ENCODE measurements at places on chromosomes 7 and 10. TPM values are rescaled to one million over a fixed set of nuclear protein-coding genes. Genes with fewer than 3 reads are reported as not detected.

The BTAF1 gene
- 42.6 TPM for total RNA-seq

The COL13A1 gene
- not detected for total RNA-seq

The SVOPL gene
- not detected for total RNA-seq

The SFRP5 gene
- total RNA-seq: not detected

The ADIRF gene
- not detected for total RNA-seq

The GPR158 gene
- total RNA-seq: not detected

The SFMBT2 gene
- total RNA-seq: 21.5 TPM

The ASAH2 gene
- total RNA-seq: 5.0 TPM

The GRM3 gene
- not detected for total RNA-seq

The CDK5 gene
- 10.0 TPM for total RNA-seq

The CACNA2D1 gene
- not detected for total RNA-seq

DNA sequence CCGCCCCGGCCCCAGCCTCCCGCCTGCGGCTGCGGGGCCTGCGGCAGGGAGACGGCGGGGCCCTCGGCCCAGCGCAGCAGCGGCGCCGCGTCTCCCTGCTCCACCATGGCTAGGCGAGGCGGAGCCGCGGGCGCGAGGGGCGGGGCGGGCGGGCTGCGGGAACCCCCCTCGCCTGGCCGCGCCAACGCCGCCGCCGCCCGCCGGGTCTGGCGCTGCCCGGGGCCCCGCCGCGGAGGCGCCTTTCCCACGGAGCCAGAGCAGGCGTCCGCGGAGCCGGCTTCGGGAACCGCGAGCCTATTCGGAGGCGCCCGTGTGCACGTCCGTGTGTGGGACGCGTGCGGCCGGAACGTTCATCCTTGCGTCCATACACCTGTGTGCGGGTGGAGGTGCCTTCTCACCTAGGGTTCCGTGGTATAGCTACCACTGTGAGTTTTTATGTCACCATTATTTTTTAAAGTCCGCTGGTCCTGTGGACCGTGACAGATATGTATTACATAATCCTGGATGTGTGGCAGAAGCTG, at the start of gene DENND11:
DENND11 (minus strand) TSS at position 120 of the 521 bp plus-strand sequence; CDS start at position 107, 13 bp downstream.
- H3K4me1 ChIP-seq: peaks cover 40% of the 10 kb centered on the region
- peak; percentile 46 for DNase-seq
- H3K4me3 ChIP-seq: peak within 1 kb of the TSS; percentile 76
- H3K36me3 ChIP-seq: peaks cover 3% of the 10 kb centered on the region
- H3K27me3 ChIP-seq: peaks cover 5% of the 10 kb centered on the region

DNA sequence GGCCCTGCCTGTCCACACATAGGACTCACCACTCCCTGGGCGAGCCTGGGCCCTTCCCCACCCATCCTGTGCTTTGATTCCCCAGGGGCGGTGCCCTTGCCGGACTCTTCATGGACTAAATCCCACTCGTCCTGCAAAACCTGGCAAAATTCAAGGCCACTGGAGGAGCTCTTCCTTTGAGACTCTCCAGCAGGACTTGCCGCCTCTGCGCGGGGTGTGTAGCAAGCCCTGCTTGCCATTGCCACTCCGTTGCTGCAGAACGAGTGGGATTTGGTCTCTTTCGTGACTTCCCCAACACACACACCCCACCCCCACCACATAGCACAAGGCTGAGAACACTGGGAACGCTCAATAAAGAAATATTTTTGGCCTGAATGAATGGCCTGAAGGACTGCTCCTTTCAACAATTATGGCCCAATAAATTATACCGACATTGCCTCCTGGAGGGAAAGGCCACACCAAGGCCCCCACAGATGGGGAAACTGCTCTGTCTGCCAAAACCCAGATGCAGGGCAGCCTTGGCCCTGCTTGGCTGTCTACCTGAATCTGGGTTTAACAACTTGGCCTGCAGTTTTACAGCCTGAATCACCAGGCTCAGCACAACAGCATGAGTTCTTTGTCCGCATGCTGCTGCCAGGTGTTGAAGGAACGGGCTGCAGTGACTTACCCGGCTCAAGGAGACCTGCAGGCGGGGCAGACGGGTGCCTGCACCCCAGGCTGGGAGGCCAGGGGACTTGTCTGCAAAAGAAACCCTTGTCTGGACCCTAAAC, 72.8 kb upstream of the KAT6B start:
- H3K27ac ChIP-seq: no peak overlapping the region
- H3K27me3 ChIP-seq: no peaks in the 10 kb centered on the region
- H3K4me1 ChIP-seq: no peaks in the 10 kb centered on the region
- H3K36me3 ChIP-seq: no peaks in the 10 kb centered on the region
- no peak overlapping the region for H3K4me3 ChIP-seq

DNA sequence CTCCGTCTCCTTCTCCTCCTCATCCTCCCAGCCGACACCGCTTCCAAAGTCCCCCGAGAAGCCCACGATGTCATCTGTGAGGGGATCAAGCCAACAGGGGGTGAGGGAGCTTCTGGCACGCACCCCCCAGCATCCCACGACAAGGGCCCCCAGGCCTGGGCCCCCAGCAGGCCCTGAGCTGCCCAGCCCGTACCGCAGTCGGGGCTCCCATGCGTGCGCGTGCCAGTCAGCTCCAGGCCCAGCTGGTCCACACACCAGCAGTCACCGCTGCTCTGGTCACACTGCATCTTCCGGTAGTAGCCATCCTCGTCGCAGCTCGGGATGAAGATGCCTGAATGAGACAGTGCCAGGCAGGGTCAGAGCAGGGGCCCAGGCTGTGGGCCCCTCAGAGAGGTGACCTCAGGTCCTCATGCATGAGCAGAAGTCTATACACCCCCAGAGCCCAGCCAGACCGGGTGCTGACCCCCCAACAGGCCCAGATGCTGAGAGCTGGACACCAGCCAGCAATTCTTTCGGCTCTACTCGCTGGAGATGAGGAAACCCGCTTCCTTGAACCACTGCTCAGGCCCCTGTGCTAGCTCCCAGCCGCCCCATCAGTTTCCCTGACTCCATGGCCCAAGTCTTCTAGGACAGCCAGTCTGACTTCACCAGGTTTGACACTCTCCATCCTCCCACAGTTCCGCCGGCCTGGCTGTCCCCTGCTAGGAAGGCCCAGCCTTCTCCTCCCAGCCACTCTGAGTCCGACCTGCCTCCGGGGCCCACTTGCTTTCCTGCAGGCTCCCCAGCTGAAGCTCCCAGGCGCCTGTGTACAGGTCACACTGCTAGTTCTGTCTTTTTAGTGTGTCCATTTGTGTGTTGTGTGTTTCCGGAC, 25.3 kb downstream of the SPOCK2 start:
- H3K4me1 ChIP-seq: peaks cover 29% of the 10 kb centered on the region
- H3K4me3 ChIP-seq: no peak overlapping the region
- peaks cover 24% of the 10 kb centered on the region for H3K36me3 ChIP-seq
- DNase-seq: no peak
- H3K27me3 ChIP-seq: no peaks in the 10 kb centered on the region

GRCh38 chr7:139046143-139046542, 10.3 kb upstream of the ZC3HAV1L start:
- peaks cover 55% of the 10 kb centered on the region for H3K4me1 ChIP-seq
- no peak for DNase-seq
- peaks cover 61% of the 10 kb centered on the region for H3K36me3 ChIP-seq
- no peak overlapping the region for H3K4me3 ChIP-seq
- no peaks in the 10 kb centered on the region for H3K27me3 ChIP-seq

GRCh38 chr10:34222359-34222758, 592.7 kb downstream of the PARD3 start:
- peaks cover 17% of the 10 kb centered on the region for H3K4me1 ChIP-seq
- peaks cover 3% of the 10 kb centered on the region for H3K27me3 ChIP-seq
- no peak overlapping the region for H3K27ac ChIP-seq
- DNase-seq: no peak

GRCh38 chr7:33101906-33102305, 7.3 kb downstream of the RP9 start:
- no peak overlapping the region for H3K27ac ChIP-seq
- no peak for DNase-seq
- H3K4me1 ChIP-seq: peaks cover 18% of the 10 kb centered on the region
- H3K36me3 ChIP-seq: peaks cover 16% of the 10 kb centered on the region
- no peak overlapping the region for H3K4me3 ChIP-seq

GRCh38 chr10:1611936-1612550, 125.3 kb downstream of the ADARB2 start:
- peaks cover 40% of the 10 kb centered on the region for H3K27me3 ChIP-seq
- H3K27ac ChIP-seq: no peak overlapping the region
- peaks cover 6% of the 10 kb centered on the region for H3K4me1 ChIP-seq
- no peaks in the 10 kb centered on the region for H3K36me3 ChIP-seq

DNA sequence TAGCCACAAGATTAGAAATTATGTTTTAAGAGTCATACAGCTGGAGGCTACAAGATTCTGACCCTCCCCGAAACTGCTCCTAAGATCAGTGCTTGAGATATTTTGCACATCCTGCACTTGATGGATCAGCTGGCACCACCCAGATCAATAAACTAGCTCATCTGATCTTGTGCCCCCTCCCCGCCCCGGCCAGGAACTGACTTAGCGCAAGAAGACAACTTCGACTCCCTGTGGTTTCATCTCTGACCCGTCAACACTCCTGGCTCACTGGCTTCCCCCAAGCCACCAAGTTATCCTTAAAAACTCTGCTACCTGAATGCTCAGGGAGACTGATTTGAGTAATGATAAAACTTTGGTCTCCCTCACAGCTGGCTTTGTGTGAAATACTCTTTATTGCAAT, 73.5 kb upstream of the NPSR1 start:
- H3K4me3 ChIP-seq: no peak overlapping the region
- H3K4me1 ChIP-seq: no peaks in the 10 kb centered on the region

DNA sequence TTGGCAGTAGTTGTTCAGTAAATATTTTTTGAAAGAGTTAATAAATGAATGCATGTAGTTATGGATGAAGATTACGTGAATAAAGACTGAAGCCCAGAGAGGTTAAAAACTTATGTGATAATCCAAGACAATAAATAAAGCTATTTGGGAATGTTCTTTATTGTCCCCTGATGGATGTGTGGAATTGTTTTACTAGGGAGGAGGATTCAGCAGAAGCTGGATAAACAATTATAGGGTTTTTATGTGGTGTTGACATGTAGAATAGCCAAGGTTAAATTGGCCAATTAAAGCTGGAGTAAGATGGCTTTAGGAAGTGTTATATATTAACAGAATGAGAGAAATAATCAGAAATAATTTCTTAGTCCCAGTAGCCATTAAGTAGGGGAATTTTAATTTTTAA, 66.0 kb downstream of the CNNM2 start:
- DNase-seq: no peak
- H3K27ac ChIP-seq: no peak overlapping the region
- H3K27me3 ChIP-seq: no peaks in the 10 kb centered on the region

DNA sequence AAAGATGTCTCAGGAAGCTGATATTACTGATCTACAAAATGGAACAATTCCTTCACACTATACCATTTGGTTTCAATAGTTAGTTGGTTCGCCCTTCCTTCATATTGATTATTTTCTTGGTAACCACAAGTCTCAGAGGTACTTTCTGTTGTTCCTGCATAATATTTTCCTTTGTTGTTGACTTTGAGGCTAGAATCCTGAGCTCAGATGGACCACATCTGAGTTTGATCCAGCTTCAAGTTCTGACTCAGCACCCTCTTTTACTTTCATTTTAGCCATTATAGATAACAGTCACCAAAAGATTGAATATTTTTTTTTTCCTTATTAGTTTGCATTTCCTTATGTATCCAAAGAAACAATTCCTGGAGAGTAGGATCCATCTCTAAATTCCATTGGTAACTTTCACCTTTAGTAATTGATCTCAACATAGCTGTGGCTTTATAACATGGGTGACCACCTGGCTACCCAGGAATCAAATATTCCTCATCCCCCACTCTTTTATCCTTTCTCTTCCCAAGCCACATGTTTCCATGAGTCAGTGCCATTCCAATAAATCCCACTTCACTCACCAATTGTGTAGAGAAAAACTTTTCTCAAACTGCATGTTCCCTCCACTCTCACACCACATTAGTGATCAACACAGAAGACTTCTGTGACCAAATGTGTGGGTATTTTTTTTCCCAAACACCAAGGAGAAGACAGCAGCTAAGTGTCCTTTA, 9.7 kb upstream of the ABCA13 start:
- no peak for DNase-seq
- peaks cover 13% of the 10 kb centered on the region for H3K27me3 ChIP-seq
- H3K4me3 ChIP-seq: no peak overlapping the region
- H3K36me3 ChIP-seq: peaks cover 2% of the 10 kb centered on the region
- H3K27ac ChIP-seq: no peak overlapping the region
- no peaks in the 10 kb centered on the region for H3K4me1 ChIP-seq

- no peaks in the 10 kb centered on the region for H3K36me3 ChIP-seq
- no peaks in the 10 kb centered on the region for H3K4me1 ChIP-seq
- H3K27ac ChIP-seq: no peak overlapping the region
- H3K4me3 ChIP-seq: no peak overlapping the region
- DNase-seq: no peak
Observed at GRCh38 chr10:84706431-84706830, 378.0 kb downstream of the CCSER2 start.

DNA sequence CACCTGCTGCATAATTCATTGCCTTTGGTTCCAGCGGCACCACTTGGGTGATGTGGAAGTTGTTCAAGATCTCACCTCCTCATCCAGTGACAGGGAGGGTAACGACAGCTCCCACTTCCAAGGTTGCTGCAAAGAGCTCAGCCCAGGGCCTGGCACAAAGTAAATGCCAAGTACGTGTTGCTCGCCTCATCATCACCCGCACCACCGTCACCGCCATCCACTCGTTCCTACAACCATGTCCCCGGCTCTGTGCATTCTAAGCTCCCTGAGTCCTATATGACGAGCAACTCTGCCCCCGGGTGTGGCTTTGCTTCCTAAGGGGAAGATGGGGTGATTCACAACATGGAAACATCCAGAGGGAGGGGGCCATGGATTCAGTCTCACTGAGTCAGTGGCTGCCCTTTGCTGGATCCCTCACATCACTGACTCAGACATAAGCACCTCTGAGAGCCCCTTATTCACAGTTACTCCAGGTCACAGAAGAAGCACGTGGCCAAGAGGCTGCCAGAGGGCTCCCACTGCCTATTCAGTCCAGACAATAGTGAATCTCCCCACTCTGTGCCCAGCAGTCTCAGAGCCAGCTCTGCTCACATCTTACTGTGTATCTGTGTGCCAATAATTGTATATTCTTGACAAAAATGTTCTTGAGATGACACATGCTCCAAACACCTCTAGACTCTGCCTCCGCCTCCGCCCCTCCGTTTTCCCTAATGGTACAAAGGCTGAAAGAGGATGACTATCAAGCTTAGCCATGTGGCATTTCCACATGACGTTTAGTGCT, 159.1 kb downstream of the GFRA1 start:
- no peak overlapping the region for H3K27ac ChIP-seq
- H3K4me1 ChIP-seq: no peaks in the 10 kb centered on the region
- H3K36me3 ChIP-seq: no peaks in the 10 kb centered on the region
- no peak for DNase-seq
- H3K4me3 ChIP-seq: no peak overlapping the region

GRCh38 chr7:102875700-102876295, 37.0 kb upstream of the LRRC17 start:
- H3K27me3 ChIP-seq: no peaks in the 10 kb centered on the region
- H3K4me1 ChIP-seq: peaks cover 15% of the 10 kb centered on the region
- peak overlapping the region; percentile 6 for H3K27ac ChIP-seq
- no peak overlapping the region for H3K4me3 ChIP-seq

DNA sequence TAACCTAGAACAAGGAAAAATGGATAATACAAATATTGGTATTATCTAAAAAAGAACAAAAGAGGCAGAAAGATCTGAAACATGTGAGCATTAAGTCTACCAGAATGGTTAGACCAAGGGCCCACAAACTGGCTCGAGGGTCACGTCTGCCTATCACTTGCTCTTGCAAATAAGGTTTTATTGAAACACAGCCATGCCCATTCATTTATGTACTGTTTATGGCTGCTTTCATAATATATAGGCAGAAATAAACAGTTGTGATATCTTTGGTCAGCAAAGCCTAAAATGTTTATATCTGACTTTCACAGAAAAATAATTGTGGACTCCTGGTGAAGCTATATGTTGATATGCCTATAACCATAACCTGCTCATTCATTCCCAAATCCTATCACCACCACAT, 71.8 kb downstream of the AASS start:
- H3K27me3 ChIP-seq: no peaks in the 10 kb centered on the region
- DNase-seq: no peak
- no peaks in the 10 kb centered on the region for H3K36me3 ChIP-seq
- H3K4me1 ChIP-seq: no peaks in the 10 kb centered on the region
- no peak overlapping the region for H3K4me3 ChIP-seq
- no peak overlapping the region for H3K27ac ChIP-seq
